Renal cortical epithelial cell (primary cell): ENCODE measurements at places on chromosomes 2 and 18. TPM values are rescaled to one million over a fixed set of nuclear protein-coding genes. Genes with fewer than 3 reads are reported as not detected.

DNA sequence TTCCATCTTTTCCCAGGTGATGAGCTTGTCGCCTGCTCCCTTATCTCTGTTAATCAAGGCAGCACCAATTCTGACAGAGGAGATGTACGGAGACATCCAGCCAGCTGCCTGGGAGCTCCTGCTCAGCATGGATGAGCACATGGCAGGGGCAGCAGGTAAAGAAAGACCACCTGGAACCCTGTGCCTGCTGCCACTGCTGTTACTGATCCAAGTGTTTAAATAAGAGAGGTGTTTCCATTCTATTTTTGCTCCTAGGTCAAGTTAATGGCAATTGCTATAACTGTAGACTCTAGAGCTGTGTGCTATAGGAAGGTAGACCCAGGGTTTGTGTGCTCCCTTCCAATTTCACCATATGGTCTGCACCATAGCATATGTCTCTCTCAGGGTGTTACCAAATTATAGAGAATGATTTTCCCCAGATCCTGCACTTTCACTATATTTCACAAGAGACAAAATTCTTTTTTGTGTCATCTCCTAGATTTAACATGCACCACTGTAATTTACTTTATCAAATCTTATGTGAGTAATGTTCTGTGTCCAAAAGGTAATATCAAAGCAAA is 88.6 kb upstream of the RPE start:
- DNase-seq = no peak

DNA sequence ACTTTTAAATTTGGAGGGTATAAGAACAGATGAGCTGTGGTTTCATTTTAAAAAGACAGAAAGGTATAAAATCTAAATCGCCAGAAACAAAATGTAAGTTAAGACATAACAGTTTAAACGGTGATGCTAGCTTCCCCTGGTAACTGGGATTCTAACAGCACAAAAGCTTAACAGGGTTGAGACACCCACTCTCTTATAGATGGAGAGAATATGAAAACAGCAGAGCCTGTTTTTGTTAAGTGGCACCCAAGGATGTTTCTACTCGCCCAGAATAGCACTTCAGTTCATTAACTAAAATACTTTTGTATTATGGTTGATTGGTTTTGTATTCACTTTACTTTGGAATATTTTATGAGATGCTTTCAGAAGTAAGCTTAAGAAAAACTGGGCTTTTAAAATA is 151.9 kb upstream of the RND3 start:
- no peak for DNase-seq

Gene KLHL30
- 0.40 and 0.87 TPM in 2 replicates for total RNA-seq

Gene MEP1B
- not detected in 2 replicates for total RNA-seq

Gene GAREM2
- 0.69 and 3.0 TPM in 2 replicates for total RNA-seq

Gene FTCDNL1
- total RNA-seq = 2.8 and 3.5 TPM in 2 replicates

Gene TCF7L1
- 0.52 and 1.4 TPM in 2 replicates for total RNA-seq

Gene RNF152
- total RNA-seq = 0.70 and 3.3 TPM in 2 replicates
